ENCODE measurements at places on chromosomes 16 and 17.

GRCh38 chr16:49504023-49504364 is 130.4 kb downstream of the C16orf78 start:
- no peak for DNase-seq

- no peak for DNase-seq
Measured at GRCh38 chr16:15526731-15527130, 92.3 kb downstream of the BMERB1 start.

GRCh38 chr16:89070590-89070989 is 23.1 kb upstream of the ACSF3 start:
- DNase-seq: no peak

- DNase-seq: no peak
Measured at GRCh38 chr17:77894126-77894956, 64.2 kb upstream of the TNRC6C start.

DNA sequence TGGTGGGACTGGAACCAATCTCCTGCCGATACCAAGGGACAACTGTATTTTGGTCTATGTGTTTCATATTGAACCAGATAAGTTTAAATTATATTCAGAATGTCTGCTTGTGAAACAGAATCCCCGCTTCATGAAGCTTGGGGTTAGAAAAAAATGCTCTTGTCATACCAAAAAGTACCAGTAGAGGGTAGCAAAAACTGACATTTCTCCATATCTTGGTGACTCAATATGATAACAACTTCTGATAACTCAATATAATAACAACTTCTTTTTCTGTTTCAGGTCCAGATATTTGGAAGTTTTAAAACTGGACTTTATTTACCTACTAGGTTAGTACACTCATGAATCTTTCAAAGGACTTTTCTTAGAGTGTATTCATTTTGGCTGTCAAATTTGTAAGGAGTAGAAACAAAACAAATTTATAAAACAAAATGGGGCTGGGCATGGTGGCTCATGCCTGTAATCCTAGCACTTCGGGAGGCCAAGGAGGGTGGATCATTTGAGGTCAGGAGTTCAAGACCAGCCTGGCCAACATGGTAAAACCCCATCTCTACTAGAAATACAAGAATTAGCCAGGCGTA is 52.3 kb upstream of the ADCY7 start:
- no peak for DNase-seq

GRCh38 chr16:19415918-19416317 is 1.8 kb upstream of the TMC5 start:
- no peak for DNase-seq

DNA sequence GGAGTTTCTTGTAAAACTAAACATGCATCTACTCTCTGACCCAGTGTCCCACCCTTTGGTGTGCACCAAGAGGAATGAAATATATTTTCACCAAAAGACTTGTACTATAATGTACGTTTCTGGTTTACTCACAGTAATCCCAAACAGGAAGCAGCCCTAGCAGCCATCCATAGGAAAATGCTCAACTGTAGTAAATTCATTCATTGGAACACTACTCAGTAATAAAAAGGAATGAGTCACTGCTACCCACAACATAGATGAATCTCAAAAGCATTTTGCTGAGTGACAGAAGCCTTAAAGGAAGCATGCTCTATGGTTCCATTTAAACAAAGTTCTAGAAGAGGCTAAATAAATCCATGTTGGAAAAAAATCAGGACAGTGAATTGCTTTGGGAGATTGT is 37.6 kb upstream of the DHRS7B start:
- DNase-seq: no peak

GRCh38 chr17:31556969-31557645 is 165.6 kb downstream of the RAB11FIP4 start:
- DNase-seq: no peak

GRCh38 chr17:65022751-65023700 is 33.5 kb downstream of the GNA13 start:
- DNase-seq: no peak

DNA sequence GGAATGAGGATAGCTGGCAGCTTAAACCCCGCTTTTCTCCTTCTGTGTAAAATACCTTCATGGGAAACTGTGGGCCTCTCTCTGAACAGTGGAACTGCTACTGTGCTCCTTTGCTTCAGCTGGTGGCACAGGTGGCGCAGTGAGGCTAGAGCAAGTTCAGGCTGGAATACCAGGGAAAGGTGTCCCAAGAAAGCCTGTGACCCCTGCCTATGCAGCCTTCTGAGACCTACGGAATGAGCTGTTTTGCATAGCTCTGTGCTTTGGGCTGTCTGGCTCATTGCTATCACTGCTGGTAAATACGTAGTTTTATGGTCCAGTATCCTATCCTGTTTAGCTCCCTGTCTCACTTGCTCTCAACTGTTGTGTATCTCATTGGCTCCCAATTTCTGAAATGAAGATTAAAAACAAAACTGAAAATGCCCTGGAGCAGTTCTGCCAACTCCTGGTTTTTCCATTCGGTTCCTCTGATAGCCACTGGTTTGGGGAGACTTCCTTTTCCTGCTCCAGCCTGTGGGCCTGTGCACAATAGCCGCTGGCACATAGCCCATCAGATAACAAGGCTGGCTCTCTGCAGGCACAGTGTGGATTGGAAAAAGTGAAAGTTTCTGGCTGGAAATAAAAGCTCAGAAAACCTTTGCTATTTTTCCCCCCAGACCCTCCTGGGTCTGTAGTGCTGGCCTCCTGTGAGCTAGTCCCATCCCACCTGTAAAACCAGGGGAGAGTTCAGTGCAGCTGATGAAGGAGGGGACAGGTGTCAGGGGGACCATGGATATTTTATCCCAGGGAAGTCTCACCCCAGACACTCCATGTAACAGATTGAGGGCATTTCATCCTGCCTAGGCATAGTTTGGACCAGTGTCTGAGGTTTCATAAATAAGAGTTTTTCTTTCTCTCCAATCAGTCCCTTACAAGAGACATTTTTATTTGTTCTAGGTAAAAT is 24.0 kb downstream of the LIMD2 start:
- no peak for DNase-seq

DNA sequence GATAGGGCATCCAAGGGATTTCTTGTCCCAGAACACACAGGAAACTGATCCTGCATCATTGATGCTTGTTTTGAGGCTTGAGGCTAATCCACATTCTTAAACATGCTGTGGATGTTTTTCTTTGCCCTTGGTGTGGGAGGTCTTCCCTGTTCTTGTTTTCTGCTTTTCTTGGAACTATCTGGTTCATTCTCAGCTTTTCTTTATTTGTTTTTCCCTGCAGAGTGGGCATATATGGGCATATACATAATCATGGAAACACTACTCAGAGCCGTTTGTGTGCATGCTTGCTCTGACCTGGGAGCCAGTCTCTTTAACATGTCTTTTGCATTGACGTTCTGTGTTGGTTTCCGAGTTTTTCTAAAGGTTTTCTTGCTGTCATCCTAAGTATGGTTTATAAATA is 300.0 kb downstream of the SNX29 start:
- DNase-seq: no peak

DNA sequence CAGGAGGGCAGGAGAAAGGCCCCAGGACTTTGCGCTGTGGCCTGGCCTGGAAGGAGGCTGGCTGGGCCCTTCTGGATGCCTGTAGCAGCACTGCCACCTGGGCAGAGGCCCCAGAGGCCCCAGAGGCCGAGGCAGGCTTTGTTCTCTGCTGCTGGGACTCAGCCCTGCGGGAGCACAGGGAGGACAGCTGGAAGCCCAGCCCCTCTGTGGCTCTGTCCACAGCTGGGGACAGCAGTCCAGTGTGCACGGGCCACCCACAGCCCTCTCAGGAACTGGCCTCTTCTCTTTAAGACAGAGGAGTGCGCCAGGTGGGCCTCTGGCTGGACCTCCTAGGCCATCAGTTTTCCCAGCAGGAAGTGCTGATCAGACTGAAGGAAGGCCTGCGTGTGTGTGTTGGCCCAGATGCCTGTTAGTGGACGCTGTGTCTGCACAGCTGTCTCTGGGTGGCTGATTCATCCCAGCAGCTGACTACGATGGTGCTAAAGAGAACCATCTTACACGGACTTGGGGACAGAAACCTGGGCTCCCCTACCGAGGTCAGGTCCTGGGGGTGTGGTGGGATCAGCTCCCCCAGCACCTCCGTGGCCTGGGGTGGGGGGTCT is 26.9 kb upstream of the ZNF750 start:
- DNase-seq: no peak

- DNase-seq: no peak
Measured at GRCh38 chr16:30620169-30620568, 10.0 kb upstream of the ZNF689 start.

DNA sequence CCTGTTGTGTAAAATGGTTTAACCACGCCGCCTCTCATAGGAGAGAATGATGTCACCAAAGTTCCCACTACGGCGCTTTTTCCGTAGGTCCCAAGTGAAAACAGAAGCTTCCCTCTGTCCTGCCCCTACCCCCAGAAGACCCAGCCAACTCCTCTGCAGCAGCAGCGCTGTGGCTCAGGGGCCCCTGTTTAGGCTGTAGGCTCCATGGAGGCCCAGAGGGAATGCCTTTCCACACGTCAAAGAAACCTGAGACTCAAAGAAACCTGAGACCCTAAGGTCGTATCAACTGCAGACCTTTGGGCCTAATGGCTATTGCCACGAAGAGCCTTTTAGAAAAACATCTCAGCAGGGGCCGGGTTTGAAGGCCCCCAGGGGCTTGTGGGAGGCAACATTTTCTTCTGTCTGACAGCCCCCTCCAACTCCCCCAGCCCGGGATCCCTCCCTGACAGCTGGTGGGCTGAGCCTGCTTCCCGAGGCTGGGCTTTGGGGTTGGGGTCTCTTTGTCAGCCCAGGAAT is 43.1 kb upstream of the MEAK7 start:
- peak; percentile 55 for DNase-seq

GRCh38 chr16:10598157-10598556 is 17.8 kb upstream of the EMP2 start:
- DNase-seq: no peak
